ENCODE measurements at places on chromosomes 4 and X.

GRCh38 chr4:88341227-88342192 lies 37.1 kb upstream of the HERC6 start:
- DNase-seq, result no peak

DNA sequence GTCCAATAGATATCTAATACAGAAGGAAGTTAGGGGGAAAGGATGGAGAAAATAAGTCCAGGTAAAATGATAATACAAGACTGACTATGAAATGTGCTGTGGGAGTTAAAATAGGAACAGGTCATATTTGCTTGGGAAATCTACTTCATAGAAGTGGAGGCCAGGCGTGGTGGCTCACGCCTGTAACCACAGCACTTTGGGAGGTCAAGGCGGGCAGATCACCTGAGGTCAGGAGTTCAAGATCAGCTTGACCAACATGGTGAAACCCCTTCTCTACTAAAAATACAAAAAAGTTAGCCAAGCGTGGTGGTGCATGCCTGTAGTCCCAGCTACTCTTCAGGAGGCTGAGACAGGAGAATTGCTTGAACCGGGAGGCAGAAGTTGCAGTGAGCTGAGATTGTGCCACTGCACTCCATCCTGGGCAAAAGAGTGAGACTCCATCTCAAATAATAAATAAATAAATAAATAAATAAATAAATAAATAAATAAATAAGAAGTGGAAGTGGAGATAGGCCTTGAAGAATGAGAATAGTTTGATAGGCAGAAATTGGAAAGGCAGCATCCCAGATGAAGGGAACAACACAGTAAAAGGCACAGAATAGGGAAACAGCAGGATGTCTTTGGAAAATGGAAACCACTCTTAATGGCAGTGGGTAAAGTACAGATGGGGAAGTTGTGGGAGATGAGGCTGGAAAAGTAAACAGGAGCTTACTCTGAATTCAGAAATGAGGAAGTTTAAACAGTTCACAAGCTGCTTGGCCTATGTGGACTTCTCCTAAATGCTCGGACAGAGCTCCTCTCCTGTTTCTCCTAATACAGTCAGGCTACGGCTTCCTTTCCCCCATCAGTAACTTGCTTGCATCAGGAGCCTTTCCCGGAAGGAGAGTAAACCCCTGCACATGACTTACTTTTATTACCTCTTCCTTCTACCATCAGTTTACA lies 15.1 kb upstream of the GK start:
- DNase-seq, result no peak

GRCh38 chrX:65537229-65537628 lies 2.6 kb upstream of the LAS1L start:
- DNase-seq, result no peak

- DNase-seq, result no peak
These were observed 177.3 kb upstream of the DKK2 start for GRCh38 chr4:107213410-107213809.

GRCh38 chr4:24330573-24330972 lies 253.8 kb downstream of the DHX15 start:
- no peak for DNase-seq

- peak; percentile 79 for DNase-seq
These were observed 145.8 kb upstream of the ATP6AP2 start for GRCh38 chrX:40434947-40435346.

GRCh38 chrX:148422526-148422925 lies 77.9 kb upstream of the AFF2 start:
- no peak for DNase-seq

- peak; percentile 88 for DNase-seq
These were observed at the start of gene BEX1 for GRCh38 chrX:103063918-103064434. Gene BEX1, minus strand, starts transcription at chrX:103064171. Its CDS starts 897 bp downstream, at chrX:103063274.

DNA sequence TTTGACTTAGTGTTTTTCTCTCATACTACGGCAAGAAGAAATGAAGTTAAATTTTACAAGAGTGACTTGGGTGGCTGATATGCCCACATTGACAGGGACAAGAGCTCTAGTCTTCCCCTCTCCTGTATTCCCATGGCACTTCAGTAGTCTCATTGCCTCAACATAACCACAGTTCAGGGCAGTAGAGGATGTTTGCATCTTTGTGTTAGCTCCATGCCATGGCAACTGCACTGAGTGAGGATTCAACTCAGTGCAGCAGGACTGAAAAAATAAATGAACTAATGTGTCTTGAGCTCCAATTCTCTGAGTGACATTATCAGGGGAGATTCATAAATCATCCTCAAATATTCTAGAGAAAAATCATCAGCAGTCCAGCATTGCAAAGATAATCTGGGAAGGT lies 78.8 kb downstream of the TET2 start:
- DNase-seq, result no peak

DNA sequence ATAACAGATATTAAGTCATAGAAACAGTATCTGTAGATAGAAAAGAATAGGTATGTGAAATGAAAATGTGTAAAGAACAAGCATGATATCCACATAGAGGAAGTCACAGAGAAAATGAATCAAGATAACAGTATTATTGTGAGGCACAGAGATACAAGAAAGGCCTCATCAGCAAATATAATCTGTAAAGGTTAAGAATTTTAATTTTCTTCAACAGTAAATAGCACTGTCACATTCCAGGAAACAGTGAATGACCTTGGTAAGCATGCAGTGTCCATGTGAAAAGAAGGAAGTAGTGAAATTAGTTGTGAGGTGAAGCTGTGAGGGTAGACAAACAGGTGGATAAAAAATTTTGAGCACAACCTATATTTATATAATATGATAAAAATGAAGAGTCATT lies 39.5 kb upstream of the NDST4 start:
- no peak for DNase-seq

GRCh38 chrX:102765217-102765616 lies 44.7 kb downstream of the GPRASP3 start:
- no peak for DNase-seq

GRCh38 chr4:182873726-182874125 lies 43.5 kb downstream of the DCTD start:
- DNase-seq, result no peak

GRCh38 chr4:106261980-106262379 lies 54.0 kb downstream of the TBCK start:
- DNase-seq, result no peak

DNA sequence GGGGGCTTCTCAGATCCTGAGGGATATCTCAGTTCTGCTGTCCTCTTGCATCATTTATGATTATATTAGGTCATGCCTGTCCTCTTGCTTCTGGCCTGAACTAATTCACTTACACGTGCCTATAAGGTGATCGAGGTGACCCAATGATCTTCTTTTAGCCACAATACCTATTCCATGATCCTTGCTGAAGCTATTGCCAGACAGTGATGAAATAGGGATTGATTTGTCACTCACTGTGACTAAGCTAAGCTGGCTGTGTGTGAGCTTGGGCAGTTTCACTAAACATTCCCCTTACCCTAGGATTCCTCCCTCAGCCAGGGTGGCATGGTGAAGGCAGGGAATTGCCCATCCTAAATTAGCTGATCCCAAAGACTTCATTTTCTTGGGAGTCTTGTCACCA lies 19.0 kb downstream of the HADH start:
- no peak for DNase-seq

DNA sequence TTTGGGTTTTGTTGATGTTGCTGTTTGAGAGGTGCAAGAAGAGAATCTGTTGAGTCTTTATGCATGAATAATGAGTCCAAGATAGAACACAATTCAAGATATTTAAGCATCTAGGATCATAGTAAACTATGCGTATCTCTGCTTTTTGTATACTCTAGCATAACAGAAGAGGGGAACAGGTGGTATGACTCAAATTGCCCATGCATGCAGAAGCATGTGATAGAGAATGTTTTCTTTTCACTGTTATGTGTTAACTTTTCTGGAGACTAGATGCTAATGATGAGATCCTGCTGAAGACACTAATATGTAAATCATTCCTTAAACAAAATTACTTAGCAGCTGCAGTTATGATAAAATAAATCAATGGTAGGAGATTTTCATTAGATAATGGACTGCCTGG lies 165.3 kb upstream of the FTHL17 start:
- DNase-seq, result no peak

- no peak for DNase-seq
These were observed 104.6 kb downstream of the DTHD1 start for GRCh38 chr4:36385951-36386571.

DNA sequence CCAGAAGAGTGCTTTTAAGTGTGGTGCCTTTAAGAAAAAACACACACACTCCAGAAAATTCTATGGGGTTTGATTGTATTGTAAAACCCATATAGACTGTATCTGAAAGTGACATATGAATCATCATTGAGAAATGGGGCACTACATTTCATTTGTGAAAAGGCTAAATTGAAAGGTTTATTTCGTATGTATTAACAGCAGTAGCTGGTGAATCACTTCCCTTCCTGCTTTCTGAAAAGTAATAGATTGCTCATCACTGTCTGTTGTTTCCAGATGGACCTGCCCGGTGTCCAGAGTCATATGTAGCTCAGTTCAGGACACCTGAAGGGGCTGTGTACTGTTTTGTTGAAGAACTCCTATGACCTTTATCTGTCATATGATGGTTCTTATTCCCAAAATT lies 28.1 kb upstream of the HPRT1 start:
- DNase-seq, result no peak

DNA sequence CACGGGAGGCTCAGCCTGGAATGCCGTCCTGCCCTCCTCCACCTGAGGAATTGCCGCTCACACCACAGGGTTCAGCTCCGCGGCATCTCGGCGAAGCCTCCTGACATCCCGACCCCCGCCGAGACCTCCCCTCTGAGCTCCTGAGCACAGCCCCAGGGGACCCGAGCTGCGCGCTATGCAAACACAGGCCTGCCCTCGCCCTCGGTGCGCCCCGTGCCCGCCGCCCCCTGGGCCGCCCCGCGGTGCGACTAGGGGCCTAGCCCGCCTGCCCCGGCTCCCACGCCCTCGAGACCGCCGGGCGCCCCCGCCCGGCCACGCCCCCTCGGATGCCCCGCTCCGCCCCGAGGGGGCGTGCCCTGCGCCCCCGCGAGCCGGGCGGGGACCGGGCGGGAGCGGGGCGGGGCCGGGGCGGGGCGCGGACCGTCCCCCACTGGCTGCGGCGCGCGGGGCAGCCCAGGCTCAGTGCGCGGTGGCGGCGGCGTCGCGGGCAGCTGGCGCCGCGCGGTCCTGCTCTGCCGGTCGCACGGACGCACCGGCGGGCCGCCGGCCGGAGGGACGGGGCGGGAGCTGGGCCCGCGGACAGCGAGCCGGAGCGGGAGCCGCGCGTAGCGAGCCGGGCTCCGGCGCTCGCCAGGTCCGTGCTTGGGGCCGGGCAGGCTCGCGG lies at the start of gene FGFR3:
TSS of gene FGFR3 (plus strand) at position 462 of the 664 bp plus-strand sequence. CDS start 642 bp downstream, outside the sequence.
- no peak for DNase-seq

DNA sequence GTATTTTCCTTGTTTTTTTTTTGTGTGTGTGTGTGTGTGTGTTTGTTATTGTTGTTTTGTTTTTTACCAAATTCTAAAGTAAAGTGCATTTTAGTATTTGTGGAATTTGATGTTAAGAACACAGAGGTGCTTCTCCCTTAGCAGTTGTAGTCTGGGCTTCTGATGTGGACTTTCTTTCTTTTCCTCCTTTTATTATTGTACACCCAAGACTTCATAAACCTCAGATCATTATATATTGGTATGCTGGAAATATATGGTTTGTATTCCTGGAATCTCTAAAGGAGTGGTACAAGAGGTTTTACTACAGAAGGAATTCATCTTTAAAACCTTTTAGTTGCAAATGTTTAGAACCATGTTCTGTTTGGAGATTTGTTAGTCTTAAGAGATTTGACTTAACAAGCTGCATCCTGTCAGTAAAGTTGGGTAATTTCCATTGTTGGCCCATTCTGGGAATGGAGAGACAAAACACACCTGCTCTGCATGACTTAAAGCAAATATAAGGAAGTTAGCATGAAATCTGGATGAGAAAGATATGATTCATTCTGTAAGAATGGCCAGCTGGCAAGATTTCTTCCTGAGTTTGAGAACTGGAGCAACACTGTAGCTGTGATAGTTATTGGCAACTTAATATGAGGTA lies 64.0 kb downstream of the SMAD1 start:
- no peak for DNase-seq

DNA sequence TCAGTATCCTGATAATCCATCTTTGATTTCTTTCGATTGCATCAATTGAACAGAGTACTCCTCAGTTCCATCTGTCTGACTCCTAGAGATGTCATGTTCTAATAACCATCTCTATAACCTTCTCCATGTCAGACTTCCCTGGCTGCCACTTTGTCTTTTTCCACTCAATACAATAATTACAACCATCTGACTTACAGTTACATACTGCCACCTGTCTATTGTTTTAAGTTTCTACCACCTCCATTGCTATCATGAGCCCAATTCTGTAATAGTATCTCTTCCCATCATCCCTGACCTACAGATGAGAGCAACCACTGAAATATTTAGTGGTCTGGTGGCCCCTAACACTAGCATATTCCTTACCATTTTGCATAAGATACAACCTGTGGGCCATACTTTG lies 439.2 kb upstream of the FAM47C start:
- no peak for DNase-seq

DNA sequence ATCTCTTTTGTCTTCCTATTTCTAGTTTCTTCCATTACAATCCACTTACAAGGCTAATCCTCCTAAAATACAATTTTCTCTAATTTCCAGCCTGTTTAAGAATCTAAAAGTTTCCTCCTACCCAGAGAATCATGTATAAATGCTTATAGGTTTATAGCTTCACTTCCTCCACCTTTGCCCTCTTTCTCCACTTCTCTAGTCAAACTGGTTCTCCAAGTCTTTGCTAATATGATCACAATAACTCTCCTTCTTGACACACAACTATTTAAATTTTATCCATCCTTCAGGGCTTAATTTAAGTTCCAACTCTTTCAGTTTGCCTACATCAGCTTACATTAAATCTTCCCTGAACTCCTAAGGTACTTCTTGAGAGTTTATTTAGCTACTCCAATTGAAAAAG lies 69.2 kb downstream of the RPS6KA6 start:
- no peak for DNase-seq

DNA sequence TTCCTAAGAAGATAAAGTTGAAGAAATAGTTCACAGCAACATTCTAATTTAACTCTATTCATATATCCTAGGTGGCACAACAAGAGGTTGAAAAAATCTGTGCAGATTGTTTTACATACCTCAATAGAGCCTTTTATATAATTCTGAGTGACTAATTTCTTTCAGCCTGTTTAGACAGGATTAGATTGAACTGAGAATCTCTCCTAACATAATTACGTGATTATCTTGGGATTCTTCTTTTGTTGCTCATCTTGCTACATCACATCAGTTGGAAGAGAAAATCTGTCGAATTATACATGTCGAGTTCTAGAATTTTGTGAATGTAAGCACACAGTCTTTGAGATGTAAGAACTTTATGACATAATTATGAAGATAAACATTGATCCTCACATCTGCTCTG lies 1873.7 kb upstream of the IGFBP7 start:
- DNase-seq, result no peak

- DNase-seq, result no peak
These were observed 144.6 kb downstream of the TBL1X start for GRCh38 chrX:9609499-9609898.

- no peak for DNase-seq
These were observed 37.1 kb downstream of the SPANXN2 start for GRCh38 chrX:143683486-143683885.

GRCh38 chr4:99885063-99885664 lies 9.1 kb downstream of the LAMTOR3 start:
- DNase-seq, result no peak

- DNase-seq, result no peak
These were observed 181.9 kb downstream of the RAPGEF2 start for GRCh38 chr4:159284733-159285132.

GRCh38 chrX:150100261-150100660 lies 162.0 kb upstream of the EOLA2 start:
- DNase-seq, result no peak
